Placental epithelial cell (primary cell): ENCODE measurements at places on chromosomes 1 and 21. TPM values are rescaled to one million over a fixed set of nuclear protein-coding genes. Genes with fewer than 3 reads are reported as not detected.

The ELAPOR1 gene
- 0.39 and 0.98 TPM in 2 replicates for total RNA-seq

The CELA2B gene
- total RNA-seq = not detected in 2 replicates

The RGL1 gene
- 1.2 and 4.3 TPM in 2 replicates for total RNA-seq

The CASZ1 gene
- 0.39 and 3.4 TPM in 2 replicates for total RNA-seq
